ENCODE measurements at places on chromosomes 7 and 10.

DNA sequence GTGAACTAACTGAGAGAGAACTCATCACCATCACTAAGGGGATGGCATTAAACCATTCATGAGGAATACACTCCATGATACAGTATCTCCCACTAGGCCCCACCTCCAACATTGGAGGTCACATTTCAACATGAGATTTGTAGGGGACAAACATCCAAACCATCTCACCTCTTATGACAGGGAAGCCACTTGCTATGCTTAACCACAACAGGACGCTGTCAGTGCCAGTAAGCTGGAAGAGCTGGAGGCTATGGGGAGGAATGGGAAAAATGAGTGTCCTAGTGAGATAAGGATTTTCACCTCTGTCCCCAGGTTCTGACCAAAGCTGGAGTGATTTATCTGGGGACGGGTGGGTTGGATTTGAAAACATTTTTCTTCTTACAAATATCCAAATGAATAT, 17.6 kb downstream of the PLCE1 start:
- no peak for DNase-seq

DNA sequence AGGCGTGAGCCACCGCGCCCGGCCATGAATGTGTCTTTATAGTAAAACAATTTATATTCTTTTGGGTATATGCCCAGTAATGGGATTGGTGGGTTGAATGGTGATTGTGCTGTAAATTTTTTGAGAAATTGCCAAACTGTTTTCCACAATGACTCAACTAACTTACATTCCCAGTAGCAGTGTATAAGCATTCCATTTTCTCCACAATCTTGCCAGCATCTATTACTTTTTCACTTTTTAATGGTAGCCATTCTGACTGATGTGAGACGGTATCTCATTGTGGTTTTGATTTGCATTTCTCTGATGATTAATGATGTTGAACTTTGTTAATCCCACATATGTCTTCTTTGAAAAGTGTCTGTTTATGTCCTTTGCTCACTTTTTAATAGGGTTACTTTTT, 1187.9 kb downstream of the XPNPEP1 start:
- DNase-seq = no peak

GRCh38 chr7:141339603-141340002, 211.6 kb upstream of the AGK start:
- peak; percentile 58 for DNase-seq

DNA sequence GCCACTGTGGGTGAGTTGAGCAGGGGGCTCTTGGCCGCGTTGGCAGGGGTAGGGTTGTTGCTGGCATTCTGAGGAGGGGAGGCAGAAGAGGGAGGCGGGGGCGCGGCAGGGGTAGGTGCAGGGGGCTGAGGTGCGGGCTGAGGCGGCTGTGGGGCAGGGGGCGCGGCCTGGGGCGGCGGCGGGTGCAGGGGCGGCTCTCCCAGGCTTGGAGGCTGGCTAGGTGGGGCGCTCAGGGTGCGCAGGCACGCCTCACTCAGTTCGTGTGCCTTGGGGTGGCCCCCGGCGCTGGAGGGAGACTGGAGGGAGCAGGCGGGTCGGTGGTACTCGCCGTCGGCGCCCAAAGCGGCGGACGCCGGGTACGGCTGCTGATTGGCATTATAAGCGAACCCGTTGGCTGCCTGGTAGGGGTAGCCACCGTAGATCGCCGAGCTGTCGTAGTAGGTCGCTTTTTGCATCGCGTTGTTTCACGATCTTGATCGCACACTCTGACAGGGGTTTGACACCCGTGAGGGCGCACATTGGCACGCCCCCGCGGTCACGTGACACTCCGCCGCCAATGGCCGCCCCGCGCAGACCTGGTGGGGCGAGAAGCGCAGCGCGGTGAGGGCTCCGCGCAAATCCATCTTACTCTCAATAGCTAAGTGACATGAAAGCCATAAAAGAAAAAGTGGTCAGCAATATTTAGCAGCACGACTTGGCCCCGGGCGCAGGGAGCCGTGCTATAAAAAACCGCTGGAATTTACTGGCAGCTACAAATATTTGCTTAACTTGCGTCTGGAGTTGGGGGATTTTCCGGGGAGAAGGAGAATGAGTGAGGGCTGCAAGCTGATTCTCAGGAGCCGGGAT, 7.9 kb upstream of the HOXA2 start:
- DNase-seq = no peak

GRCh38 chr10:102352066-102352715, 43.3 kb upstream of the NFKB2 start:
- DNase-seq = peak; percentile 95

GRCh38 chr10:69220507-69220906, 375 bp downstream of the HKDC1 start:
- no peak for DNase-seq

DNA sequence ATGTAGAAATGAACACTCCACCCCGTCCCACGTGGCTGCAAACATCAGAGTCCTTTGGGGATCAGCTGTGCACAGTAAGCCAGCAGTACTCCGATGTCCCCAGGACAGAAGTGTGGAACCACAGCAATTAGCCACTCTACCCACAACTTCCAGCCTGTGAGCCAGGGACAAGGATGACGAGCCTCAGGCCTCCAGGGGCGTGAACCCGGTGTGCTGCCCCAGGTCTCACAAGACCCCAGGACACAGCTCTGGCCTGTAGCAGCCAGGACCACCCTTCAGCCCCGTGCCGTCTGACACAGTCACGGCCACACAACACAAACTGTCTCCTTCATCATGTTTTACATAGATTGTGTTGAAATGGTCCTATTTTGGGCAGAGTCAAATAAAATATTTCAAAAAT, 113.0 kb upstream of the DIP2C start:
- DNase-seq = no peak

DNA sequence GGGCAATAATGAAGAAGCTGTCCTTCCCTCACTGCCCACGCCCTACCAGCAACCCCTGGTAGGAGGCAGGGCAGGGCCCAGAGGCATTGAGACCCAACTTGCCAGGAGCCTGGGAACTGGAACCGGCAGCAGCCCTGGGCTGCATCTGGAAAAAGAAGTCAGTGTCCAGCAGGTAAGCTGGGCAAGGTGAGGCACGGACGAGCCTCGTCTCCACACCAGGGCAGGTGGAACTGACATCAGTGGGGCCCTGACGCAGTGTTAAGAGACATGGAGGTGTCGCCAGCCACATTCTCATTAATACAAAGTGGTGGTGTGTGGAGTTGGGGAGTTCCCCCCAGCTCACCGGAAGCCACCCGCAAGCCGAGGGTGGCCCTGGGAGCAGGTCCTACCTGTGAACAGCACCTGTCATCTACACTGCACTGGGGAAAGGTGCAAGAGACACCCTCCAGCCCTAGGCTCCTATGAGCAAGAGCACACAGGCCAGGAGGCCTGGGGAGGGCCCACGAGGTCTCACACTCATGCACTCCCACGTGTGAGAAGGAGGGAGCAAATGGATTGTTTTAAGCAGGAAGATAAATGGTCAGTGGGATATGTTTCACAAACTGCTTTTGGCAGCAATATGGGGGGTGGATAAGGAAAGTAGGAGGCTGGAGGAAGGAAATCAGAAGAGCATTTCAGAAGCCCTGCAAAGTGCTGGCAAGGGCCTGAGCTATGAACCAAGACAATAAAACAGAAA, 53.6 kb downstream of the COBL start:
- no peak for DNase-seq

GRCh38 chr7:54864663-54865062, 105.7 kb upstream of the SEC61G start:
- DNase-seq = no peak

DNA sequence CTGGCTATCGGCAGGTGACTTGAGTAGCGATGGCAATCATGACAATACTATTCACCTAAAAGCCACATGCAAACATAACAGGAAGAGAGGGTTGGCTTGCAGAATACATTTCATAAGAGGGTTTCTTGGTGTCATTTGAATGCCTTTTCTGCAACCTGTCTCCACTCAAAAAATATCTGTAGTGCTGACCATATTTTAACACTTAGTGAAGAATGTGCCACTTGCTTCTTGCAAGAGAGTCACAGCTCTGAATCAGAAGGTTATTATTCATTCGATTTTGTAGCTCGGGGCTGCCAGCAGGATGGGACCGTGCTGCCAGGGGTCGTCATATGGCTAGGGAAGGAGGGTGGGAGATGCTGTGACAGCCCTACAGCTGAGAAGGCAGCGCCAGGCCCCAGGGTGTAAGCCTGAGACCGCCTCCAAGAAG, 152.0 kb upstream of the PITRM1 start:
- DNase-seq = no peak

GRCh38 chr10:79559726-79560125, 481 bp downstream of the SFTPA2 start:
- no peak for DNase-seq

DNA sequence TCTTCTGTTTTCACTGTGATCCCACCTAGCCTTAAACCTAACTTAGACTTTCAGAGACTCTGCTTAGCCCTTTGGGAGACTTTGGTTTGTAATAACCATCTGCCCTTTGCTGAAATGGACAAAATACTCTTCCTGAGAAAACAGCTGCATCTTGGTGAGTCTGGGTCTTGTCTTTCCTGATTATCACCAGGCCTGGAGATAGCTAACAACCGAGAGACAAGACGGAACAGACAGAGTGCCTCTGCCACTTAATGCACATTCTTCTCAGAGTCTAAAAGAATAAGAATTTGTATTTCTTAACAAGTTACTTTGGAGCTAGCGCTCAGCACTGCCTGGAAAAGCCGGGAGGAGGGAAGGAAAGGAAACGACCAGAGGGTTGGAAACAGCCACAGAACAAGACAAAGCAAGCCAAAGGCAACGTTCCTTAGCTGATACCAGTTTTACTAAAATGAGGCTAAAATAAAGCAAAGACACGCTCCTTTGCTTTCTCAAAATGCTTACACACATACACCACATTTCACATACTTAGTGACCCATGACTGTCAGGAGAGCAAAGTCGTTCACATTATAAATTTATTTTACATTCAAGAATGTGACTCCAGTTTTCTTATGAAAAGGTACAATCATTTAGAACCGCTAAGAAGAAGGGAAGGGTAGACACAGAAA, 70.3 kb upstream of the DGKI start:
- DNase-seq = no peak

DNA sequence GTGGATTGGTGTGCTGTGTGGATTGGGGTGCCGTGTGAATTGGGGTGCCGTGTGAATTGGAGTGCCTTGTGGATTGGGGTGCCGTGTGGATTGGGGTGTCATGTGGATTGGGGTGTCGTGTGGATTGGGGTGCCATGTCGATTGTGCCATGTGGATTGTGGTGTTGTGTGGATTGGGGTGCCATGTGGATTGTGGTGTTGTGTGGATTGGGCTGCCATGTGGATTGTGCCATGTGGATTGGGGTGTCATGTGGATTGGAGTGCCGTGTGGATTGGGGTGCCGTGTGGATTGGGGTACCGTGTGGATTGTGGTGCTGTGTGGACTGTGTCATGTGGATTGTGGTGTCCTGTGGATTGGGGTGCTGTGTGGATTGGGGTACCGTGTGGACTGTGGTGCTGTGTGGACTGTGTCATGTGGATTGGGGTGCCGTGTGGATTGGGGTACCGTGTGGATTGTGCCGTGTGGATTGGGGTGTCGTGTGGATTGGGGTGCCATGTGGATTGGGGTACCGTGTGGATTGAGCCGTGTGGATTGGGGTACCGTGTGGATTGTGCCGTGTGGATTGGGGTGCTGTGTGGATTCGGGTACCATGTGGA, 120.6 kb upstream of the NPS start:
- no peak for DNase-seq

- DNase-seq = no peak
Observed at GRCh38 chr7:2982831-2983230, 60.8 kb downstream of the CARD11 start.

DNA sequence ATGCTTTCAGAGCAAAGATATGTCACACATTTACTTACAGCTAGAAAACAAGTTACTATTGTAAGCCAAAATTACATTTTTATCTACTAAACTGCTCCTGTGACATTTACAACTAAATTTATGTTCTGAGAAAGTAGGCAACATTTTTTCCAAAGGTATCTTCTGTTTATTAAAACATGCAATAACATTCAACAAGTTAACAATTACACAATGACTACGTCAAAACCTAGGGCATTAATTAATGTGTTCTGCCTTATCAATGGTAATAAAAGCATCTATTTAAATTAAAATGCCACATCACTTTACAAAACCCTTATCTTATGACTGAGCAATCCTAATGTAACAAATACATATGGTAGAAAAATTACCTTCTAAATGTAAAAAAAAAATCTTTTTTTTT, 14.9 kb downstream of the ASZ1 start:
- DNase-seq = no peak

- DNase-seq = peak; percentile 92
Observed at GRCh38 chr10:121900443-121901174, 27.2 kb downstream of the ATE1 start.

- DNase-seq = peak; percentile 19
Observed at GRCh38 chr10:78212060-78212785, 178.6 kb downstream of the RPS24 start.

- DNase-seq = no peak
Observed at GRCh38 chr10:55160655-55161283, 359.7 kb upstream of the PCDH15 start.

DNA sequence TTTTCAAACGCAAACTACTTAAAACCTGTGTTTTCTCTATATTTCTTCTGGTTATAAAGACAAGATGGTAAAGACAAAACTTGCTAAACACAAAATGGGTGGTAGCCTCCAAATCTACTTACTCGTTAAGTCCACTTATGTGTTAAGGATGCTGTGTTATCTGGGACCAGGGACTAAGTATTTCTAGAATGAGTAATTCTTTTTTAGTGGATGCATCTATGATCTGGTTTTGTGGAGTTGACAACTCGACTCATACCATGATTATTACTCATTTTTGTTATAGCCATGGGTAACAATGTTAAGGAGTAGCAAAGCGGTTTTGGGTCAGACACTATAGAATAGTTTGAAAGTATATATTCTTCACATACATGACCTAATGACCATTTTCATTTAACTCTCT, 239.5 kb upstream of the FOXP2 start:
- DNase-seq = no peak

- DNase-seq = no peak
Observed at GRCh38 chr7:107961405-107961804, 41.6 kb downstream of the LAMB1 start.

GRCh38 chr10:85831422-85831821, 535.2 kb downstream of the GRID1 start:
- DNase-seq = no peak

- peak; percentile 61 for DNase-seq
Observed at GRCh38 chr7:92246360-92247101, 757 bp downstream of the ANKIB1 start.

DNA sequence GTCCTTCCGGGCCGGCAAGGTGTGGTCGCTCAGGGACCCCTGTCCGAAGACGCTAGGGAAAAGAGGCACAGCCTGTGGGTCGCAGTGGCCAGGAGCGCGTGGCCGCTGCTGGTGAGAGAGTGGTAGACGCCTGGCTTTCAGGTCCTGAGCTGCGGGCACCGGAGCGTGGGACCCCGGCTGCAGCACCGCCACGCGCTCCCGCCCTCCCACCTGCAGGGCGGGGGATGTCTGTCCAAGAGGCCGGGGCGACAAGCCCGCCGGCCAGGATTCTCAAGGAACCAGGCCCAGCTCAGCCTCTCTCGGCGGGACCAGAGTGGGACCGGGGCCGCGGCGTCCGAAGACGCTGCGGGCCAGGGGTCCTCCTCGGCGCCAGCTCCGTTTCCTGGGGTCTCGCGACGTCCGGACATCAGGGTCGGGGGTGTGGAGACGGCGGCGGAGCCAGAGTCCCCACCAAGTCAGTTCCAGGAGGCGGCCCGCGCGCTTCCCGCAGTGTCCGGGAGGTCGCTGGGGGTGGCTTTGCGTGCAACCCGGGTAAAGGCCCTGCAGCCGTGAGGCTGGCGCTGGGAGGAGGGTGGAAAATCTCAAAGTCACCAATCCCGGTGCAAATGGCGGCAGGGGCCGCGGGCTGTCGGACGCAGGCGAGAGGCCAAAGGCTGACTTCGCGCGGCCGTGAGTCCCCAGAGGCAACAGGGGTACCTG, 5.5 kb downstream of the ZNF503 start:
- DNase-seq = no peak
